NCI-H2081 (cell line): ENCODE measurements at places on chromosomes 7 and 10.

DNA sequence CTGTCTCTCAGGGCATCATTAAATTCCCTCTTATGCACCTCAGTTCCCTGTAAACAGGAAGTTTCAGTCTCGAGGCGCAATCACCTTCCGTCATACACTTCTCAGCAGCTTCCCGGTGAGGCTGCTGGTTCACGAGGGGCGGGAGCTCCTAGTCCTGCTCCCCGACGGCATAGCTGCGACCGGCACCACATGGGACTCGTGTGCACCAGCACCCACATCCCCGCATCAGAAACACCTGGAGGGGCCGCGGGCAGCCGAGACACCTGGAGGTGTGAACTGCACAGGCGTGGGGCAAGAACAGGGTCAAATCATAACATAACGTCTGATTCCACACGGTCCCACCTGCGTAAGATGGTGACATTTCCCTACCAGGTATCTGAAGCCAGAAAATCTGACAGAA lies 52.7 kb downstream of the DIP2C start:
- DNase-seq, result no peak

DNA sequence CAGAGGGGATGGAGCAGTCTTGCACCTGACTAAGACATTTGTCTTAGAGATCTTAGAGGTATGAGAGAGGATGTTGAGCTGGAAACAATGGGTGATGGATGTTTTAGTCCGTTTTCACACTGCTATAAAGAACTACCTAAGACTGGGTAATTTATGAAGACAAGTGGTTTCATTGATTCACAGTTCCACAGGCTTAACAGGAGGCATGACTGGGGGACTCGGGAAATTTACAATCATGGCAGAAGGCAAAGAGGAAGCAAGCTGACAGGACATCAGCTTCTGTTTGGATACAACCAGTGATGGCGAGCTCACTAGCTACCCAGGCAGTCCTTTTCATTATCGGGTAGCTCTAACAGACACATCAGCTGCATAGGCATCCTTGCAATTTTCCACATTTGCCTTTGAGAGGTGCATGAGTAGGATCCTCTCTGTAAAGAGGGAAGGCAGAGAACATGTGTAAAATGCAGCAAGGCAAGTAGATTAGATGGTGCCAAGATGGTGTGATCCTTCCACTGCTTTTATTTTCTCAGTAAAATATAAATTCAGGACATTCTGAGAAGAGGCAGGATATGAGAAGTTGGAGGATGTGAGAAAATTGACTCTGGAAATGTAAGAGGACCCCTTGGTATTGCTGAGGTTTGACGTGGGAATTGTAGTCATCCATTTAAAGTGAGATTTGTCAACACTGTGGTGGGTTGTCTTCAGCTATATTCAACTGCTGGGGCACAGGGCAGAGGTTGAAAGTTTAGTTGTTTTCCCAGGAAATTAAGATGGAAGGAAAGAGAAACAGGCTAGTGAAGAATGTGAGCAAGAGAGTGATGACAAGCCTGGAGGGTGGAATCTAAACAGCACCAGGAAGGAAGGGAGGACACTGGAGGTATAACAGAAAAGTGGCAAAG lies 1140.0 kb upstream of the AUTS2 start:
- no peak for DNase-seq

DNA sequence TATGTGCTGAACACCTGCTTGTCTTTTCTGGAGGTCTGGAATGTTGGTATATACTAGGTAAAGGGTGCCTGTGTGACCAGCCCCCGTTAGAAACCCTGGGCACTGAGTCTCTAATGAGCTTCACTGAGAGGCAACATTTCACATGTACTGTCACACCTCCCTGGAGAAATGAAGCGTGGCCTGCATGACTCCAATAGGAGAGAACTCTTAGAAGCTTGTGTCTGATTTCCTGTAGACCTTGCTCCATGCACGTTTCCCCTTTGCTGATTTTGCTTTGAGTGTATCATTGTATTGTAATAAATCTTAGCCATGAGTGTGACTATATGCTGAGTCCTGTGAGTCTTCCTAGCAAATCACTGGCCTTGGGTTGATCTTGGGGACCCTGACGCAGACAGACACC lies 82.8 kb downstream of the PPP1R3C start:
- no peak for DNase-seq

GRCh38 chr10:115063701-115064658 lies 29.2 kb upstream of the ATRNL1 start:
- no peak for DNase-seq

DNA sequence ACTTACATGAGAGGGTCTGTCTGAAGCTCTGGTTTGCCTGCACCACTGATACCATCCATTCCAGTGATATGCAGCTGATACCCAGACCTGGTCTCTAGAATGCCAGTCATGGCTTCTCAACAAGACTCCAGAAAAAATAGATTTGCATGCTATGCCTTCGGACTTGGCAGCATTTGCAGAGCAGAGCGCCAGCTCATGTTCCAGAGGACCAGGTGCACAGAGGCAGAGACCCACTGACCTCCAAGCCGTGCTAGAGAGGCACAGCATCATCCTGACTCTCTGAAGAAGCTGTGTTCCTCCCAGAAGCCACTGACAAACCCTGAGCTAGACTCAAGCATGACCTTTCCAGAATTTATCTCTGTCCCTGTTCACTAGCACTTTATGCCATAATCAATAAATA lies 6.9 kb upstream of the PRKAG2 start:
- DNase-seq, result no peak

DNA sequence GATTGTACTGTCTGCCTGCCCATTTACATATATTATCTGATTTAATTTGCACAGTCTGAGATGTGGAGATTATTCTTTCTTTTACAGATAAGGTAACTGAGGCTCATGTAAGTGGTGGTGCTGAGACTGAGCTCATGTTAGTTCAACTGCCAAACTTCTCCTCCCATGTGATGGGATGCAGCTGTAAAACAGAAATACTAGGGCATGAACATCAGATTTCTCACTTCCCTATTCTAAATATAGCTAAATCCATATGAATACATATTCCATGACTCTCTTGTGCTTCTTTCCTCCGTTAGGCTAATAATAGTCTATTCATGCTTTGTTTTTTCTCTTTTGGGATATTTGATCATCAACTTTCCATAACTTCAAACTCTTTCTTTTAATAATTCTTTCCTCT lies 84.7 kb downstream of the PTPRZ1 start:
- no peak for DNase-seq

GRCh38 chr7:98831641-98832221 lies 38.1 kb downstream of the TMEM130 start:
- DNase-seq, result no peak

DNA sequence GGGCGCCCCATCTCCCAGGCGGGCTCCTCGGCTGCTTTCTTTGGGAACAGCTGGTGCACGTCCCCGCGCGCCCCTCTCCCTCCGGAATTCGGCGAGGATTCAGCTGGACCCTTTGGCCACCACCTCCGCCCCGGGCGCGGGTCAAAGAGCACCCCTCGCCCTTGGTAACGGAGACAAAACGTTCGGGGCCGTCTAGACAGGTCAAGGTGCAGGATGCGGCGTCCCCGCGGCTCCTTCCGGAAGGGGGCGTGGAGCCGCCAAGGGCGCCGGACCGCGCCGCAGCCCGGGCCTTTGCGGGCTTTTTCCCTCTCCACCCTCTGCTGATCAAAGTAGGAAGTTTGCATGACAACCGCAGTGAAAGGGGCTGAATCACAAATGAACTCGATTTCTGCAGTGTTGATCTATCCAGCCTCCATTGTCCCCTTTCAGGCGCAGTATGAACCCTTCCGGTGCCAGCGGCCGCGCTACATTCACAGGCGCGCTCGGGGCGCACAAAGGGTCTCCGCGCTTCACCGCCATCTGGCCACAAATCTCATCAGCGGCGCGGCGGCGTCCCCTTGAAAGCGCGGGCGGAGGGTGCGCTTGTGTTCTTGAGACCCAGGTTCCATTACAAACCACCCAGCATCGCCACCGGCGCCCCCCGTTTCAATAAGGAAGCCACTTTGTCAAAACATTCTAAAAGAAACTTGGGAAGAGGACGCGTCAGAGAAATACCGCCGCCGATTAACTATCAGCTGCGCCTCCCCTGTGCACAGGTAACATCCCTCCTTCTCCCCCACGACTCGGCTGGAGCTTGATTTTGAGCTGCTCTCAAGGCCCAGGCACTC lies 36.4 kb downstream of the CNPY1 start:
- no peak for DNase-seq

DNA sequence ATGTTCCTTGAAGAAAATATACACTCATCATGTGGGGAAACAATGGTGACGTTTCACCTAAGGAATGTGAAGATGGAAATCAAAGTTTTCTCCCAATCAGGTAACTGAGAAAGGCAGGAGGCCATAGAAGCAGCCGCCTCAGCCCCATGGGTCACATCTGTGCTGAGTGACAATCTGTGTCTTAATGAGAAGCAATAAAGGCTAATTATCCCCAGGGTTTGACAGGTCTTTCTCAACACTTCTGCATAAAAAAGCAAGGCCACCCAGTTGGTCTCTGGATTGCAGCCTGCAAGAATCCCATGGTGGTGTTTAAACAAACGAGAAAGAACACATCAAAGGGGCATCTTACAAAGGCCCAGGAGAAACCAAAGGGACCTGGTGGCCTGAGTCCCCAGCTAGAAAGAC lies 91.1 kb upstream of the TNS3 start:
- no peak for DNase-seq
